ENCODE measurements at places on chromosomes 12 and 14.

GRCh38 chr12:28535216-28535615, 345.0 kb downstream of the CCDC91 start:
- no peak for DNase-seq

- DNase-seq: no peak
Measured at GRCh38 chr12:48003226-48004052, 837 bp downstream of the COL2A1 start.

DNA sequence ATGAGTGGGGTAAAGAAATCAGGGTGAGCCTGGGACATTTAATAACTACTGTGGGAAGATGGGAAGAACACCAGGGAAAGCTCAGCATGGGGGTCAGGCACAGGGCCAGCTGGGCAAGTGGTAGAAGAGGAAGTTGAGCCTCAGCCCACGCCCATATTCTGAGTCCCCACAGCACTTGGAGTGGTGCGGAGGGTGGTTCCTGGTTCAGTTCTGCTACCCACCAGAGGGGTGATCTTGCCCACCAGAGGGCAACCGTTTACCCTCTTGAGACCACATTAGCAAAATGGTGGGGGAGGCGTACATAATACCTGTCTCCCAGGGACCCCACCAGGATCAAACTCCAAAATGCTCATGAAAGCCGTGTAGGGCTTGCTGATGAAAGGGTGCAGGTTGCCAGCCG, 16.8 kb upstream of the ANKRD33 start:
- DNase-seq: peak; percentile 58

GRCh38 chr12:102681747-102682146, 201.4 kb upstream of the IGF1 start:
- DNase-seq: no peak

DNA sequence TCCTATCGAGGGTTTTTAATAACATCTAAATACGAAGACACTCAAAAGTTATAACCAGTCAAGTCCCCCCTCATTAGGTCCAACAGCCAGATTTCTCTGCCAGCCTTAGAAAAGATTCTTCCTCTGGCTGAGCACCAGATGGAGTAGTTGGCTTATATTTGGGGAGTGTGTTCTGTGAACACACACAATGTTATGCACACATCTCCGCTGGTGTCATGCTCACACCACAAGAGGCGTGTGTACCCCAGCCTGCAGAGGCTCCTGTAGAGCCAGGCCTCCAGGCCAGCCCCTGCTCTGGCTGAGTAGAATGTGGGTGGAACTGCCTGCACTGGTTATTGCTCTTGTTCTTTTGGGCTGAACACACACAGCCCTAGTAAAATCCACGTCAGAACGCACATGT, 64.0 kb downstream of the PIWIL1 start:
- DNase-seq: no peak

DNA sequence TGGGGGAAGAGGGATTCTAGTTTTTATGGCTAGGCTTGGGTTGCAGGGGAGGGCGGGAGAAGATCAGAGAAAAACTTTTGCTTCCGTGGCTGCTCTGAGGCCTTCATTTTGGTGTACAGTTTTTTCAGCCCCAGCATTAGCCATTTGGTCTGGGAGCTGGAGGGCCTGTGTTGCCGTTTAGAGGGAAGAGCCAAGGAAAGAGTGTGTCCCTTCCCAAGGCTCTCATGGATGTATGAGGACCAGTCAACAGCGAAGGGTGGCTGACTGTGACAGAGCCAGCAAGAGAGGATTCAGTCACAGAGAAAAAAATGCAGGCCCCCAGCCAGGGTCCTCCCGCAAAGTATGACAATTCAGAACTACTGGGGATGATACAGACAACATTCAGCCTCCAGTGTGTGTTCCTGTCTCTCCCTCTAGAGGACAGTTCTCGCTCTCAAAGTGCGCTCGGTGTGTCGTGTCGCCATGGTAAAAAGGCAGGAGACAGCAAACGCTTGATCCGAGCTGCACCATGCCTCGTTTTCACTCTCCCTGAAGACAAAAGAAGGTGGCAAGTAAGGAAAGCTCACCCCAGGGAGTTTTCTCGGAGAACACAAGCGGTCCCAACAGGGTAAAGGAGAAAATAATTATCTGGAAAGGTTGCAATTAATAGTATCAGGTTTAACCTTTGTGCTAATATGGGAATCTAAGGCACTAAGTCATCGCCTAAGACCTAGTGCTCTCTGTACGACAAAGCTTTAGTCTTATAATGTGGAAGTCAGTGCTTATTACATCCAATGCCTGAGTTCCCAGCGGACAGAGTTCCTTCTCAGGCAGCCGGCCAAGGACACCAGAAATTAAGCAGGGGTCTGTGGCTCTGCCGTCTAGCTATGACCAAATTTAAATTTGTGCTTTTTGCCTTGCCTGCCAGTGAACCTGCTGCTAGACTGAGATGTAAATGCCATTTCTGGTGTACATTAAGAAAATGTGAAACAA, 157.3 kb upstream of the PLXNC1 start:
- DNase-seq: no peak

GRCh38 chr12:58069268-58069963, 128.0 kb downstream of the ATP23 start:
- DNase-seq: no peak

DNA sequence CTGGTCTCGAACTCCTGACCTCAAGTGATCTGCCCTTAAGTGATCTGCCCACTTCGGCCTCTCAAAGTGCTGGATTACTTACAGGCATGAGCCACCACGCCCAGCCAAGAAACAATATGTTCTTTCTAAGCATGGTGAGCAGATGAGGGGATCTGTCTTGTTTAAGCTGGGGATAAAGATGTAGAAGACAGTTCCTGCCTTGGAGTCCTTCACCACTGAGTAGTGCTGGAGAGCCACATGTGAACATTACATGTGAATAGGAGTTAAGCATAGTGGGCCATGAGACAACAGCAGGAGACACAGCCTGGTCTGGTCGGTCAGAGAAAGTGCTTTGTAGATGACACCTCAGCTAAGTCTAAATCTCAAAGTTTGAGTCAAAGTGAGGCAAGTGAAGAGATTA, 26.0 kb downstream of the TMBIM6 start:
- DNase-seq: no peak

- DNase-seq: no peak
Measured at GRCh38 chr14:37678916-37679315, 83.5 kb downstream of the TTC6 start.

- DNase-seq: no peak
Measured at GRCh38 chr12:132218915-132219314, 74.7 kb downstream of the NOC4L start.

GRCh38 chr14:93023039-93023438, 92.7 kb downstream of the ITPK1 start:
- DNase-seq: peak; percentile 66

Measured in CMK (cell line).